ENCODE measurements at places on chromosomes 1 and 21.

- DNase-seq, result no peak
Measured at GRCh38 chr1:38516560-38516959, 343.0 kb downstream of the RRAGC start.

GRCh38 chr21:32248571-32249461 is 30.0 kb downstream of the MIS18A start:
- DNase-seq, result no peak

DNA sequence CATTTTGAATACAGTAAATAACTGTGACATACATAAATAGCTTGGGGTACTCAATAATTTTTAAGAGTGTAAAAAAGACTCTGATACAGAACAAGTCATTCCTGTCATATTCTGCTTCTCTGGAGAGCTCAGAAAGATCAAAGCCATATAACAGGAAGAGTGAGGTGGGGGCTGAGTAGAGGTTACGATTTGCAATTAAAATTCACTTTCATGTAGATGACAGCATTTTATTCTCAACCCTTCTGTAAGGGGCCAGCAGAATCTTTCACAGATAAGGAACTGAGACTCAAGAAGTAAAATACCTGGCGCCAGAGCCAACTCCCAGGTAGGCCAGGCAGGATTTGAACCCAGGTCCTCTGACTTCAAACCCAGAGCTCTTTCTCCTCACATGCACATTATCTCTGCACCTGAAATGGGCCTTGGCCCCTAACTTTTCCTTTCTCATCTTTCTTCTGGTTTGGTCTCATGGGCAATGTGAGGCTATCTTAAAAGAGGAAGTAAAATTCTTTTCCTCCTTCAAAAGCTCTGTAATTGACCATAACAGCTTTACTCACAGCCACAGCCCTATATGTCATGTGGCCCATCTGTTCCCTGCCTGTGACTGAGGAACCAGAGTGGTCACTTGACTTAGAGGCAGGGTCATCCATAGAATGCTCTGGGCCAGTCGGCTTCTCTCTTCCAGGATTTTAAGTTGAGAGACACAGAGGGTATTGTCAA is 80.9 kb upstream of the SYT6 start:
- no peak for DNase-seq

- DNase-seq, result no peak
Measured at GRCh38 chr1:245118806-245119205, 36.0 kb upstream of the KIF26B start.

GRCh38 chr1:115677182-115677555 is 35.4 kb downstream of the VANGL1 start:
- peak; percentile 60 for DNase-seq

DNA sequence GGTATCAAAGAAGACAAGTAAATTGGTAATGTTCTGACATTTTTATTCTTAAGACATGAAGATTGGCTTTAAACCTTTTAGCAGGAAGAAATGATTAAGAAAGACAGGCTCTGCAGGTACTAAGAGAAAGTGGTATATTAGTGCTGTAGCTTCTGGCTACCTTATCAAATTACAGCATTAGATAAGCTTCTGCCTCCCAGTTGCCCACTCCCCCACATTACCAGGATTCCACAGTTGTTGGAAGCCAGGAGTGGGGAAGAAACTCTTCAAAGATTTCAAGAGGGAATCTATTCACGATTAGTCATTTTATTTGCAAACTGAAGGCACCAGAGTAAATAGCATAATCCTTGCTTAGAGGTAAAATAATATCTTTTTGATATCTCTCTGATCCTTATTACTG is 274.9 kb downstream of the LMO4 start:
- DNase-seq, result no peak

DNA sequence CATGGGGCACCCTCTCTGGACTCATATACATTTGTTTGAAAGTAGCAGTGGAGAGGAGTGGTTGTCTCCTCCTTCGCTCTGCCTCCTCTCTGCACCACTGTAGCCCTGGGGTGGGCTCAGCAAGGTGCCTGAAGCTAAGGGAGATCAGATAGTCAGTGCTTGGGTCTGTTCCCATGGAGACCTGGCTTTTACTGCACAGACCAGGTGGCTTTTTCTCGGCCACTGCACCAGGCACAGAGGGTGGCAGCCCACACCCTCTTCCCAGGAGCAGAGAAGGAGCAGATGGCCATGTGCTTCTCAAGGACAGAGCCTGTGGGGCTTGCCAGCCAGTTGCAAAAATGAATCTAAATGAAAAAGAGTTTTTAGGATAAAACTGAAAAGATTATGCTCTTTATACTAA is 123.4 kb upstream of the KCNK1 start:
- DNase-seq, result no peak

DNA sequence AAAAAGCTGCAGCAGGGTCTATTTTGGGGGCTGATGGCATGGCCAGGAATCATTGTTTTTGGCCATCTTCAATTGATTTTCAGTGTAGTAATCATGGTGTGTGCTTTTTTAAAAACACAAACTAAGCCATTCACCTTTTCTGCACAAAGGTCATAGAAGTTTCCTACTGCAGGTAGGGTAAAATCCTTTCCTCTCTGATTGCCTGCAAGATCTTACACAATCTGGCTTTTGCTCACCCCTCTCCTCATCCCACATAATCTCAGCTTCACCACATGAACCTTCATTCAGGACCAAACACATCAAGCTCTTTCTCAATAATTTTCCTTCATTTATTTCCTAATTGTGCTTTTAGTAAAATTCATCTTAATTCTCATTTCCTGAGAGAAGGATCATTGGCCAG is 38.3 kb upstream of the GBP5 start:
- no peak for DNase-seq

- DNase-seq, result no peak
Measured at GRCh38 chr1:65388908-65389695, 31.4 kb upstream of the LEPR start.

- DNase-seq, result peak; percentile 68
Measured at GRCh38 chr1:44406737-44407429, 1.8 kb downstream of the RNF220 start.

- DNase-seq, result no peak
Measured at GRCh38 chr21:41770901-41771624, 4.2 kb upstream of the RIPK4 start.

DNA sequence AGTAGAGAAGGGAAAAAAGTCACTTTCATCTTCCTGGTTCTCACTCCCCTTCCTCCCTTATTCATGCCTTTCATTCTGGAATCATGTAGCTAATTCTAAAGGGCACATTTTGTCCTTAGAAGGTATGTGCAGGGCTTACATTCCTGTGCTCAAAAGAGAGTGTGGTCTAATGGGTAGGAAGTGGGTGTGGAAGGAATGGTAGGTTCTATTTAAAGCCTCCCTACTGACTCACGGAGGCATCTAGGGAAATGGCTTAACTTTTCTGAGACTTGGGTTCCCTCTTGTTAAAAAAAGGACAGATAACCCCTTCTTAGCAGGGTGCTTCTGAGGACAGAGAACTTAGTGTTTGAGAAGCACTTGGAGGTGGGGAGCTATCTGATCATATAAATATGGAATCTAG is 249.3 kb upstream of the DUSP10 start:
- DNase-seq, result no peak

- DNase-seq, result no peak
Measured at GRCh38 chr1:211833174-211833820, 2.7 kb upstream of the LPGAT1 start.

DNA sequence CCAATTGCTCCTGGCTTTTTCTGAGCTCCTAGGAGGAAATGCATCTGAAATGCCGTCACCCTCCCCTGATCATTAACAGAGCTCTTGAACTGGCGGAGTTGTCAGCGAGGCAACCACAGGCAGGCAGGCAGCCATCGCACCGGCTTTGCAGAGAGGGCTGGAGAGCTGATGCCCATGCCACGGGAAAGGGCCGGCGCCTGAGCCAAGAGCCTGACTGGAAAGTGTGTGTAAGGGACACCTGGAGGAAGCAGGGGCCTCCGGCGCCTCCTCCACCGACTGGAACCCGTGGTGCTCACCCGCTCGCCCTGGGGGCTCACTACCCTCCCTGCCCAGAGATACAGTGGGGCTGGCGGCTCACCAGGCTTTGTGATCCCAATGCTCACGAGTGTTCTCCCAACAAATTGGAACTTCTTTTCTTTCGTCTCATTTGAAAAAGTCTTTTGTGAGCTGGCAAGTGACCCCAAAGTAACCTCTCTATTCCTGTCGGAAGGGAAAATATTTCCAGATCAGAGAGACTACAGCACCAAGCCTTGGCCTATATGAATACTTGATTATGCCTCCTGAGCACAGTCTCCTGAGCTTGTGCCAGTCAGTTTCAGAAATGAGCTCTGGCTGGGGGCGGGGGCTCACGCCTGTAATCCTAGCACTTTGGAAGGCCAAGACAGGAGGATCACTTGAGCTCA is 97.7 kb upstream of the SLC25A33 start:
- no peak for DNase-seq

- no peak for DNase-seq
Measured at GRCh38 chr1:235997049-235997448, 67.8 kb downstream of the NID1 start.

DNA sequence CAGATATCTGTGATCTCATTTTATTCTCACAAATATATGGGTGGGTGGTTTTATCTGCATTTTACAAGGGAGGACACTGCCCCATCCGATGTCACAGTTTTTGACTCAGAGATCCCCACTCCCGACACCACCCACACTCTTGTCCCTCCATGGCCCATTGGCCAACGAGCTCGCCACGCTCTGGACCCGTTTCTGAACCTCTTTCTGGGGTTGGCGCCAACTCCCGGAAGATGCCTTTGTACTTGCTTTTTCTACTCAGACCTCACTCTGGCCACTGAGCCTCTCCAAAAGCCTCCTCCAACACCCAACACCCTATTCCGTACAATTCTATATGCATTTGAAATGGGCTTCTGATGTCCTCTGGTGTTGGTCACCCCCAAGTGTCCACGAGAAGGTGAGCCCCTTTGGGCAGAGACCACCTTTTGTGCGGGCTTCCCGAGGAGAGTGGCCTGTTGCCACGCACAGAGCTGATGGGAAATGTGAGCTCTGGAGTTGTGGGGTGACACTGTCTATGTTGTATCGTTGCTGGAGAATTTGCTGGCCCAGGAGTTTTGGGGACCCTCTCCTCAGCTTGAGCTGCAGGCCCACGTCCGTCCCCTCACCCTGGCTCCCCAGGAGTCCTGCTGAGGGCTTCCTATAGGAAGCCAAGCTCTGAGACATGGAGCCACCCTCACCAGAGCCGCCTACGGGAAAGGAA is 366.9 kb upstream of the VAMP3 start:
- DNase-seq, result peak; percentile 23

DNA sequence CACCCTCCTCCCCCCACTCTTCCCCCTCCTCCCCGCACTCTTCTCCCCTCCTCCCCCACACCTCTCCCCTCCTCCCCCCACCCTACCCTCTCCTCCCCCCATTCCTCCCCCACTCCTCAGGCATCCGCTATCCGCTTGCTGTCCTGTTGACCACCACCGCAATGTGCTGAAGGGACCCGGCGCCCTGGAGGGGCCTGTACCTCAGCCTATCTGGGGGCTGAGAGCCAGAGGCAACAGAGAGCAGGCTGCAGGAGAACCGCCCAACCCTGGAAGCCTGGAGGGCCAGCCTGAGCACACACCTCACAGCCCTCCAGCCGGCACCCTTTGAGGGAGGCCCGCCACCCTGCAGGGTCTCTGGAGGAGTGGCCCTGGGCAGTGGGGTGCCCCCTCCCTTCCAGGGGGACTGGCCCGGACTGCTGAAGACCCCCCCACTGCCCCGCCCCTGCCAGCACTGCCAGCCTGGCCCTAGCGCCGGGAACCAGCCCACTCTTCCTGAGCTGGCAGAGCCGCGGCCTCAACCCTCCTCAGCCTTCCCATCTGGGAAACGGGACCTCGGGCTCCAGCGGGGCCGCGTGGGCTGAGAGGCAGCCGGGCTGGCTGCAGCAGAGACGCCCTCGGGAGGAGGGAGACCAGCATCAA is 1.2 kb downstream of the C1QTNF12 start:
- no peak for DNase-seq

GRCh38 chr1:27071049-27071416 is 58.4 kb upstream of the TENT5B start:
- peak; percentile 84 for DNase-seq
